Amygdala (tissue), 56 donors: ENCODE measurements at places on chromosomes 3 and 15.

- DNase-seq = no peak
Observed at GRCh38 chr15:52800828-52801747, 11.0 kb upstream of the ONECUT1 start.

DNA sequence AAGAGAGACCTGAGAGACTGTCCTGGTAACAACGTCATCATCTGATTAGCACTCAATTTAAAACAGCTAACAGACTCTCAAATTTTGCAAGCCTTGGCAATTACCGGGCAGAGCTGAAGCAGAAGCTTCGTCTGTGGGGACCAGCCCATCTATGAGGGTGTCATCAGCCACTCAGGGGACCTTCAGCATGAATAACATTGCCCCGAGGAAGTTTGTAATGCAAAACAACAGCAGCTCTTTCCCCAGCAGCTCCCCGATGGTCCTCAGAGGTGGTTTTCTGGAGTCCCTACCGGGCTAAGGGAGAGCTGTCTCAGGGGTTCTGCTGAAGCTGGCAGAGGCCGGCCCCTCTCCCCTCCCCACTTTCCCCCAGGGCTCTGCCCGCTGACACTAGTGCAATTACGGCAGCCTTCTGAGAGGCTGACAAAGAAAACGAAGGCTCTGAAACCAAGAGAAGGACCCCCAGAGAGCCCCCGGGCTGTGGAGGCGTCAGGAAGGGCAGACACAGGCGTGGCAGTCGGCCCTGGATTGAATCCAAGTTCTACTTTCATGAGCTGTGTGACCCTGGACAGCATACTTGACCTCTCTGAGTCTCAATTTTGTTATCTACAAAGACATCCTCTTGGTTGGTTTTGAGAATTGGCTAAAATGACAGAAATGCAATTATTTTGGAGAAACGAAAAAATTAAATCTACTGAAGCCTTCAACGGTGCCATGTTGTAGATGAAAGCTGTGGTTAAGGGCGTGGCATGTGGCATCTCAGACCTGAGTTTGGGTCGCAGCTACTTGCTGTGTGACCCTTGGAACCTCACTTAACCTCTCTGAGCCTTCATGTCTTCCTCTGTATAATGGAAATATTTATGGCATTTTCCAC lies 102.1 kb upstream of the TLE3 start:
- no peak for DNase-seq

GRCh38 chr15:77186594-77187011 lies 115.7 kb upstream of the TSPAN3 start:
- DNase-seq = no peak

- DNase-seq = no peak
Observed at GRCh38 chr15:90789462-90789861, 72.3 kb downstream of the BLM start.

DNA sequence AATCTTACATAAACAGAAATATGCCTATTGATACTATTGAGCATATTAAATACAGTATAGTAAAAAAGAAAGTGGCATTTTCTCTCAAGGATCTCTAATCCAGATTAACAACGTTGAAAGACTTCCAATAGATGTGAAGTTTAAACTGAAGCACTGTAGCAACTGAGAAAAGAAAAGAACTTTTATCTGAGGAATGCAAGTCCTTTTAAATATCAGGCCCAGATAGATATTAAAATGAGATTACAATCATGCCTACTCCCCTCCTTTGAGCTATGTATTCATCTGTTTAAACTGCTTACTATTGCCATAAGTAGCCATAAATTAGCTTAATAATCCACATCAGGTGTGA lies 102.3 kb downstream of the TFDP2 start:
- DNase-seq = no peak

DNA sequence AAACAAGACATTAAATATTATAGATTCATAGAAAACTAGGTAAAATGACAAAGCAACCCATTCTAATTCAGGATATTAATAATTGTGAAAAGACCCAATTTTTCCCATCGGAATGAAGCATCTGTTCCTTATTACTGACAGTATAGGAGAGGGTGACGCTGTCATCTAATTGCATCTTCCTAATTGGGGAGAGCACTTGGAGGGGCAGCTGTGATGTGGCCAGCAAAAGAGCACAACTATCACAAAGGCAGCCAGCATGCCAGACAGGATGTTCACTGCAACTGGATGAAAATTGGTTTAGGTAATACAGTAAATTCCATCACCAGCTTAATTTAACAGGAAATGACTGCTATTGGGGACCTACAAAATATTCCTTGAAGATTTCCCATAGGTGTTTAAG lies 21.9 kb upstream of the MINAR1 start:
- DNase-seq = no peak

GRCh38 chr3:129971351-129972052 lies 3.0 kb upstream of the TRH start:
- no peak for DNase-seq

DNA sequence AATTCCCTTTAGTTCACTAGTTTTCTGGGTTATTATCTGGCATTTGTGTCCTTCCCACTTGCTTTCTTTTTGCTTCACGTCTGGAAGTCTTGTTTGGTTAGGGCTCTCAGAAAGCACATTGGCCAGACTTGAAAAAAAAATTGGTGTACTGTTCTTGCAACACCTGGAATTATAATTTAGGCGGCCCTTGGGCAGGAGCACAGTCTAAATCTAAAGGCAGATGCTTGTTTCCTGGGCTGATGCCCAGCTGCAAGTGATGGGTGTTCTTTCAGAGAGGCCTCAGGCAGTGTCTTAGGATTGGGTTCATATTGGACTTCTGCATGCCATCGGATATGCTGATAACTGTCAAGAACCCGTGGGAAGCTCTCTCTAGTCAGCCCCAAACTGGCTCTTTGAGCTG lies 521.5 kb downstream of the PDCD6IP start:
- DNase-seq = no peak

DNA sequence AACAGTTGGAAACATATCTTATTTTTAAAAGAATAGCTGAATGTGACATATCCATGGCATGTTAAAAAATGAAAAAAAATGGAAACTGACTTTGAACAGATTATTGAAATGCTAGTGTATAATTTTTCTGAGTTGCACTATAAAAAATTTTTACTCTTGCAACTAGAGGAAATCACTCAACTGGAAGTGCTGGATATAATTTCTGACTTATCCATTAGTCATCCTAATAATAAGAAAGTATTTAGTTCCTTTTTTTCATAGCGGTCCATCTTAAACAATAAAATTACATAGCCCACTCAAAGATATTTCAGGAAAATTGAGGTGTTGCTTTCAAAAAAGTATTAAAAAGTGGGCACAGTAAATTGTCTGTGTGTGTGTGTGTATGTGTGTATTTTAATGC lies 80.7 kb downstream of the MBNL1 start:
- no peak for DNase-seq

GRCh38 chr15:56524915-56525314 lies 60.0 kb upstream of the MNS1 start:
- no peak for DNase-seq

DNA sequence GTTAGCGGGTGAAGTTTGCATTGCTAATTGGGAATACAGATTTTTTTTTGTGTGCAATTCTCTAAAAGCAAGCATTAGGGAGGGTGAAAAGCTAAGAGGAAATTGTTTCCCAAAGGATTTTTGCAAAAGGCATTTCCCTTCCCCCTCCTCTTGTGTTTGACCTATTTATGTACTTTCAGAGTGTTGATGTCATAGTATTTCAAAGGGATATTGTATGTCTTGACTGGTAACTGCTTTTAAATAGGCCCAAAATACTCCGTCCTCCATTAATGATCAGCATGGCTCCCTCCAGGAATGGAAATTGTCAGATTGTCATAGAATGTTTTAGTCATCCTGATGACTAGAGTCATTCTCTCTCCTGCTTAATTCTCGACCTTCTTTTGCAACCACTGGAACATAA lies 32.4 kb downstream of the TRIM71 start:
- no peak for DNase-seq

DNA sequence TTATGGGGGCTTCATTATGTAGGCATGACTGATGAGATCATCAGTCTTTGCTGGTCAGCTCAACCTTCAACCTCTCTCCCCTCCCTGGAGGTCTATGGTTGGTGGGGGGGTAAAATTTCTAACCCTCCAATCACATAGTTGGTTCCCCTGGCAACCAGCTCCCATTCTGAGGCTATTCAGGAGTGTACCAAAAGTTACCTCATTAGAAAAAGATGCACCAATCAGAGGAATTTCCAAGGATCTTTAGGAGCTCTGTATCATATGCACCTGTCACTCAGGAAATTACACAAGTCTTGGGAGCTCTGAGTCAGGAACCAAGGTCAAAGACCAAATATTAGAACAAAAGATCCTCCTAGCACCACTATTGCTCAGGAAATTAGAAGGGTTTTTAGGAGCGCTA lies 21.4 kb upstream of the LEO1 start:
- no peak for DNase-seq

- DNase-seq = no peak
Observed at GRCh38 chr3:62164746-62165145, 208.6 kb downstream of the FEZF2 start.

DNA sequence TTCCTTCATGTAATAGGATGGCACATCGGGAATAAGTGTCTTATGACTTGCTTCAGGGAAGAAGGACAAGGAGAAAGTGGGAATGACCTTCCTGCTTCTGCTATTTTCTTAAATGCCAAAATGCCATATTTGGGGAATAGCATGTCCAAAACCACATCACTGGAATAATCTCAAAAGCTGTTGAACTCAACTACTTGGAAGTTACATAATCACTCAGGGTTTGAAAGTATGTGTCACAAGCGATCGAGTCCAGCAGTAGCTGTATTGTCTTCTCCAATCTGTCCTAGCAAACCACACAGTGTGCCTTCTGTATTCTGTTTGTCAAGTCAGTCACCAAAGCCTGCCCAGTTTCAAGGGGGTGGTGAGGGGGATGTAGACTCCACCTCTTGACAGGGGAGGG lies 58.3 kb upstream of the GADL1 start:
- no peak for DNase-seq

- no peak for DNase-seq
Observed at GRCh38 chr3:161393803-161394202, 22.5 kb upstream of the SPTSSB start.

DNA sequence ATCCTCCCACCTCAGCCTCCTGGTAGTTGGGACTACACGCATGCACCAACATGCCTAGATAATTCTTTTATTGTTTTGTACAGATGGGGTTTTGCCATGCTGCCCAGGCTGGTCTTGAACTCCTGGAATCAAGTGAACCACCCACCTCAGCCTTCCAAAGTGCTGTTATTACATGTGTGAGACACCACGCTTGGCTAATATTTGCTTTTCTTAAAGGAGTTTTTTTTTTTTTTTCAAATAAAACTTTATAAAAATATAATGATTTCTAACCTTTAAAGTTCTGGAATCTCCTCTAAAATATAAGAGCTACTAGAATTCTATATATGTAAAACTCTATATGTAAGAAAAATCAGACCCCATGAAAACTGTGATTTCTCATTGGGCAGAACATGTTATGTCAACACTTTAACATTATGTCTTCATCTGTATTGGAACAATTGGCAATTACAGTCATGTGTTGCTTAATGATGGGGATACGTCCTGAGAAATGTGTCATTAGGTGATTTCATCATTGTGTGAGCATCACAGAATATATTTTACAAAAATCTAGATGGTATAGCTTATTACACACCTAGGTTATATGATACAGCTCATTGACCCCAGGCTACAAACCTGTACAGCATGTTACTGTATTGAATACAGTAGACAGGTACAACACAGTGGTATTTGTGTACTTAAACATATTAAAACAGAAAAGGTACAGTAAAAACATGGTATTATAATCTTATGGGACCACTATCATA lies 377.0 kb downstream of the PLCL2 start:
- DNase-seq = no peak

- no peak for DNase-seq
Observed at GRCh38 chr3:140706360-140706759, 28.5 kb downstream of the TRIM42 start.
